ENCODE measurements at places on chromosomes 5 and 9. TPM values are rescaled to one million over a fixed set of nuclear protein-coding genes. Genes with fewer than 3 reads are reported as not detected.

Gene MRPS27
- total RNA-seq = 39.0 TPM

Gene NPR3
- 0.83 TPM for total RNA-seq

Gene C6
- 0.32 TPM for total RNA-seq

Gene GRXCR2
- total RNA-seq = not detected

Gene ZNF608
- total RNA-seq = 0.26 TPM

Gene PCDHB11
- total RNA-seq = not detected

Gene ZFP2
- 0.69 TPM for total RNA-seq
